ENCODE measurements at places on chromosomes 1 and 21.

GRCh38 chr1:235822685-235823084 is 44.0 kb downstream of the LYST start:
- no peak for DNase-seq

DNA sequence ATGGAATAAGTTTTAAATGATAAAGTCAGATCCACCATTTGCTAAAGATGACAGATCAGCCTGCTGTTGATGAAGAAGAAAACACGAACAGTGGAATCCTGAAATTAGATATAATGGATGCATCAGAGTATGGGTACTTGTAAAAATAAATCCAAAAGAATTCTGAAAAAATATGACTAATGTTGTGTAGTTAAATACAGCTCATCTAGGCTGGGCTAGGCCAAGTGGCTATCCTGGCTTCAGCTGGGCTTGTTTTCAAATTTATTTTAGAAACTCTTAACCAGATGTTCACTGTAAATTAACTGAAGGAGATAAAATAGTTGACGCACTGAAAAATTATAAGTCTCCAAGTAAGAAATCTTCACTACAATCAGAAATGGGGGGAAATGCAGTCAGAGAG is 7.4 kb upstream of the RGS2 start:
- DNase-seq = no peak

- peak; percentile 82 for DNase-seq
Observed at GRCh38 chr1:31811605-31812004, 4.2 kb downstream of the SPOCD1 start.

GRCh38 chr1:154751690-154752089 is 118.4 kb downstream of the KCNN3 start:
- DNase-seq = no peak

DNA sequence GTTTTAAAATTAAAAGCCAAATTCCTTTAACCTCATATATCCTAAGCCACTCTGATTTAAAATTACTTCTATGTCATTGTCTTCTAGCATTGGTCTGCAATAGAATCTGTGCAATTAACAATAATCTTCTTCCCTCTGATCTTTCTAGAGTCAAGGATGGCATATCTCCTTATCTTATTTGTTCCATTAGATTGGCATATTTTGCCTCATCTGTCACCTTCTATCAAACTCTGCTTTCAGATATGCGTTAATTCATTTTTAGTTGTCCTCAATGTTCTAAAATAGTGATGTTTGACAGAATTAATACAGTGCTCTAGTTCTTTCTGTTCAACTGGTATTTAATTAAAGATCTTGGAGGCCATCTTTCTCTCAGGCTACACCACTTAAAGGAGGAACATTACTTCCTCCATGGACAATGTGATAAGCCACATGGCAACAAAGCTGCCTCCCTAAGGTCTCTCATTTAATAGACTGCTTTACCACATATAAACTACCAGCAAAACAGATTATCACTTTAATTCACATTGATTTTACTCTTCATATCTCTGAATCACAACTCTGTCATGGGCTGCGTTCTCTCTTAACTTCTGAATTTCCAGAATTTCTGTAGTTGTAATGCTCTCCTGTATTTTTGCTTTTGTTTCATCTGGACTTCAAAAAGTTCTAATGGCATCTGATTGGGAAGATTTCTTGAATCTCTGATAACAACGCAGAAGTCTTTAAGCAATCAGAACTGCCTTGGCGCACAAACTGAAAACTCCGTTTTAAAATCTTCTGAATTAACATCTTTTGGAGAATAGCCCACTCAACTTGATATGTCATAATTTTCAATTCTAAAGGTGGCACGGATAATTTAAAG is 2.8 kb downstream of the NRIP1 start:
- no peak for DNase-seq

DNA sequence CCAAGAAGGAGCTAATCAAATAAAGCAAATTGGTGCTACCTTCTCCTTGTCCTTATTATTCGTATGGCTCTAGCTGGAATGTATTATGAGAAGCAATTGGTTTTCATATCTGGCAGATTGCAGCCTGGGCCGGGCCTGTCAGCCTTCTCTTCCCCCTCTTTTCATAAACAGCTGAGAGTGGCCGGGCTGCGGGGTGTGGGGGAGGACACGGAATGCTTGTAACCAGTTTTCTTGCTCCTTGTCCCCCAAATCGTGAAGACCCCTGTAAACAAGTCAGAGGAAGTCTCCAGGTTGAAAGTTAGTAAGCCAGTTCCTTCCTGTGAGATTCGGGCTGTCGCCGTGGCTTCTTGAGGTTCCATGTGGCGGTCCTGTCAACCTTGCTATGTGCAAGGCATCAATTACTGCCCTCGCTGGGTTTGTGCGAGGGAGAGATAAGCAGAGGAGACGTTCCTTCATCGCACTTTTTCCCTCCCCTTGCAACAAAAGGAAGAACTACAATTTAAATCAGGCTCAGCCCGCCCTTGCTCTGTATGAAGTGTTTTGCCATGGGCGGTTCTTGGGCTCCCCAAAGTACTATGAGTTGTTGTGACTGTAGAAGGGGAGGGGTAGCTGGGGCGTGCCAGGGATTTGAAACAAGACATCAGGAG is 450.7 kb downstream of the CAMTA1 start:
- DNase-seq = peak; percentile 22

DNA sequence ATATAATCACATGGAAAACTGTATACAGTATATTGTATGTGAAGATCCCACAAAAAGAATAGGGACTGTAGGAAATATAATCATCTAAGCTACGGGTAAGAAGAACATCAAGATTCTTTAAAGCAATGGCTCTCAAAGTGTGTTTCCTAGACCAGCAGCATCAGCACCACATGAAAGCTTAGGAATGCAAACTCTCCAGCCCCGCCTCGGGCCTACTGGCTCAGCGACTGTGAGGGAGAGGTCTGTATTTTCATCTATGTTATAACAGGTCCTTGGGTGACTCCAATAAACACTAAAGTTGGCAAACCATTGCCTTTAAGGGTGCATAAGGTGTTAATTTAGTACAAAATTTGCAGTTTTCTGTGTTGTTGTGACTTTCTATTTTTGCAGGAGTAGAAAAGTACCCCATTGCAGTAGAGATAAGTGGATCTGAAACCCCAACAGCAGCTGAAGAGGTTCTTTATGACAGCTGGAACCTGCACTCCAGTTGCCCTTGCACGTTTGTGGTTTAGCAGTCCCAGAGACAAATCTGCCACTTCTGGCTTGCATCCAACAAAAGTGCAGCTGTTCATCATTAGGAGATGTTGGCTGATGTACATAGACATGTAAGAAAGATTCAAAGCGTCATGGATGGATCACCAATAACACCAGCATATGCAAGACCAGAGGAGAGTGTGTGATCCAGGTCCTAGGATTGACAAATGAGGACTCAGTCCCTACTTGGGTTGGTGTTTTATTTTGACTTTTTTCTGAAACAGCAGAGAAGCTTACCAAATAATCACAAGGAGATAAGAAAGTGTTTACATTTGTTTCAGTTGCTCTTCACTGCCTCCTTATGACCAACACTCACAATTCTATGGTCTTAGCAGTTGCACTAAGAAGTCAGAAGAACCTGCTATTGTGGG is 15.9 kb upstream of the IFNAR1 start:
- DNase-seq = no peak
